ENCODE measurements at places on chromosomes 1 and 21.
A peak's percentile ranks its signal among the peaks of the same experiment; 100 is the strongest.

DNA sequence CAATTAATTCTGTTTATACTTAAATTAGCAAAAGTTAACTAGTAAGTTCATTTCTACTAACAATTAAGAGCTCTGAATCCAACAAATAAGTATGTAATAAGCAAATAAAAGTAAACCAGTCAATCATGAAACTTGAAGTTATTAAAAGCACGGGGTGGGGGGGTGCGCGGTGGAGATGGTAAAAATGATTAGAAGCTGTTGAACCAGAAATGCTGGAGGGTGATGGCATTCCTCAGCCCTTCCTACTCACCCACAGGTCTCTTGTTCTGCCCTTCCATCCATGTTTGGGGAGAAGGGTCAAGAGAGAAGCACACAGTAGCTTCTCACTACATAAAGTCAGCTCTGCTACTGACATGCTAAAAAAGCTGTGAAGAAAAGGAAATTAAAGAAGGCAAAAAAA is 63.5 kb downstream of the AKT3 start:
- DNase-seq, result no peak

GRCh38 chr1:204880906-204881305 is 10.2 kb downstream of the NFASC start:
- no peak for DNase-seq

GRCh38 chr1:9289090-9289534 is 3.6 kb upstream of the SPSB1 start:
- peak; percentile 80 for DNase-seq

DNA sequence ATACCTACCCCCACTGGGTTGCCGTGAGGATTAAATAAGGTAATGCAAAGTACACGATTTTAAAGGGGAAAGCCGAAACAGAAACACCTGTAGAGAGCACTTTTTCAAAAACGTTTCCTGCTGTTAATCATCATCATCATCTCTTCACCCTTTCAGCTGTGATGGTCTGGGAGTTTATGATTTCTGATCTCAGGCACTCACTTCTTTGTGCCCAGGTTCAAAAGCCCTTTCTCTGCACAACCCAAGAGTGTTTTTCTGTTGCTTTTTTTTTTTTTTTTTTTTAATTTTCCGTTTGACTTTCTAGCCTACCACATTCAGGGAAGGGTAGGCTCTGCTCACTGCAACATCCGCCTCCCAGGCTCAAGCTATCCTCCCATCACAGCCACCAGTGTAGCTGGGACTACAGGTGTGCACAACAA is 936 bp upstream of the UBXN11 start:
- DNase-seq, result no peak

- DNase-seq, result no peak
These were observed 176.4 kb downstream of the DHRS3 start for GRCh38 chr1:12441414-12442105.

DNA sequence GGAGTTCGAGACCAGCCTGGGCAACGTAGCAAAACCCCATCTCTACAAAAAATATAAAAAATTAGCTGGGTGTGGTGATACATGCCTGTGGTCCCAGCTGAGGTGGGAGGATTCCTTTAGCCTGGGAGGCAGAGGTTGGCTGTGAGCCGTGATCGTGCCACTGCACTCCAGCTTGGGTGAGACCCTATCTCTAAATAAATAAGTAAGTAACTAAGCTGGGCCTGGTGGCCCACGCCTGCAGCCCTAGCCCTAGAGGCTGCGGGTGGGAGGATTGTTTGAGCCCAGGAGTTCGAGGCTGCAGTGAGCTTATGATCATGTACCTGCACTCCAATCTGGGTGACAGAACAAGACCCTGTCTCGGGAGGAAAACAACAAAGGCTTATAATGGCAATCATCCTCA is 4.6 kb downstream of the CLIC4 start:
- DNase-seq, result no peak

DNA sequence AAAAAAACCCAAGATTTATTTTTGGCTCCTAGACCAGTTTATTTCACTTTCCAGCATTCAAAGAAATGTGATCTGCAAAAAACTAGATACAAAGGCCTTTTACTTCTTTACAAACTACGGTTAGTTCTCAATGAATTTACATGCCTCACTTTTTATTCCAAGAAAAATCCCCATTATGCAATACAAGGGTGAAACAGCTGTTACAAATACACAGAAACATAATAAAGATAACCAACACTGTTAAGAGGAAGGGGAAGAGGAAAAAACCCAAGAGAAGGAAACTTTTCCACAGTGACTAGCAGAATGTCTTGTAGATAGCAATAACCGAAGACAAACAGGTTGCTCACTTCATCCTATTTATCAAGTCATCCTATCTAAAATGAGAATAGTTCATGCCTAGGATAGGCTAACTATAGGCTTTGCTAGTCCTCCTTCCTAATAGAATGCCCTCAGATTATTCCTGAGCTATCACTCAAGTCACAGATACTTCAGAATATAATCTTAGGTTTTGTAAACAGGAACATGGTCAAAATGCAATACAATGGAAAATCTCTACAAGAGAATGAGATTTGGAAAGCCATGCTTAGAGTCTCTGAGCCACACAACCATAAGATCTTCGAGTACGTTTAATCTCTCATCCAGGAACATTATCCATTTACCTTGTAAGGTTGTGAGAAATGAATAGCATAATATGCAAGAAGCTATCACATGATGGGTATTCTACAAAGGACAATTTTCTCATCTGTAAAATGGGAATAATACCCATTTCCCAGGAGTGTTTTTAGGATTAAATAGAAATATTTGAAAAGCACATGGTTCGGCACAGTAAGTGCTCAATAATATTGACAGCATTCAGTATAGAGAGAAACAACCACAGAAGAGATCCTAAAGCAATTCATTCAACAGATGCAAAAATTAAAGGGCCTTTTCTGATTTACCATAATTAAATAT is 5.4 kb downstream of the PNRC2 start:
- peak; percentile 57 for DNase-seq

GRCh38 chr1:205811660-205812059 is 1.3 kb downstream of the SLC41A1 start:
- no peak for DNase-seq

DNA sequence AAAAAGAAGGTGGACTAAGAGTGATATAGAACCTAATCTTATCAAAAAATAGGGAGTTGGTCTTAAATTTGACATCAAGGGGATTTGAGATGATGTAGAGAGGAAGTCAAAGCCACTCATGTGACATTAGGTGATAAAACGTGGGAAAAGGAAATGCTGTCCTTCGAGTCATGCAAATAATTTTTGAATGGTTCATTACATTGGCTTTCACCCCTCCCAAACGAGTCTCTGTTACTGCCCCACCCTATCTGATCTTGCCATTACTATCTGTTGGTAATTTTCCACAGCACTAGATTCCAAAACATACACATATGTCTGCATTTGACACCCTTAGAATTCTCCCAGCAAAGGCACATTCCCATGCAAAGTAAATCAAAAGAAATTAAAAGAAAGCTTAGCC is 531.1 kb upstream of the ADAMTS5 start:
- no peak for DNase-seq

GRCh38 chr1:182764029-182764727 is 25.4 kb upstream of the NPL start:
- no peak for DNase-seq

GRCh38 chr1:179016706-179017382 is 8.8 kb upstream of the FAM20B start:
- peak; percentile 90 for DNase-seq

- no peak for DNase-seq
These were observed 4.9 kb upstream of the AKR1A1 start for GRCh38 chr1:45545553-45546310.

GRCh38 chr1:164265232-164265631 is 293.8 kb upstream of the PBX1 start:
- no peak for DNase-seq

DNA sequence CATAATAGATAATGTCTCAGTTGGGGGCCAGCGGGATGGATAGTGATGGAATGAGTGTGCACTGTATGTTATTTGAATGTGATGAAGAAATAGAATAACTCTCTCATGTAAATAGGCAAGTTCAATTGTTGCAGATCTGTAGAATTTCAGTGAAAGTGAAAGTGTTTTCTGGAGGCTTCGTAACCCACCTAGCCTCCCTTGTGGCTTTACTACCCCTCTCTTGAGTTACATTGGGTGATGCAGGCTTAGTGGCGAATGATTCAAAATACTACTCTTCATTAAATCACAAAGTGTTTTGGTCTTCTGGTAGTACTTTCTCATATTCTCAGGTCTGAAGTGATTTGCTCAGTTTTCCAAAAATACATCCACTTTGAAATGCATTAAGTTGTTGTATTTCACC is 411.9 kb downstream of the ZP4 start:
- DNase-seq, result no peak

DNA sequence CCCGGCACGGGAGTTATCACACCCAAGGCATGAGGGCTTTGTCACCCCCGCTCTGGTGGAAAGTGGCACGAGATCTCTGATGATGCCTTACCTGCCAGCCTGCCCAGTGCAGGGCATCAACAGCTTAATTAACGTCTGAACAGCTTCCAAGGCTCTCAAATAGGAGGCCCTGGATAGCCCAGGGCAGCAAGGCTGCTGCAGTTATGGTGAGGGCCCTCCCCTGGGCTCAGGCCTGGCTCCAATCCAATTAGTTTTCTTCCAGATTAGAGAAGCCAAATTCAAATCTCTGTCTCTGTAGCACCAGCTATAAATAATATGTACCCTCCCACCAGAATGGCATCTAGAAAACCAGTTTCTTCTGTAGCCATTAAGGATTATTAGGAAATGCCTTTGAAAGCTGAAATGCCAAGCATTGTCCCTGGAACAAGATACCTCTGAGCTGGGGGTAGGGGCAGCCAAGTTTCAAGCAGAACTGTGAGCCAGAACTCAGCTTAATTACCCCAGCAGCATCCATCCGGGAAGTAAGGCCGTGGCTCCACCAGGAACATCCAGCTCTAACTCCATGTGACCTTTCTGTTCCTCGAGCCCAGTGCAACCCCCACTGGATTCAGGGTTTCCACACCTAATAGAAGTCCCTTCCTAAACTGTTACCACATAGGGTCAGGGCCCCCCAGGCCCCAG is 12.5 kb downstream of the QSOX1 start:
- peak; percentile 19 for DNase-seq

DNA sequence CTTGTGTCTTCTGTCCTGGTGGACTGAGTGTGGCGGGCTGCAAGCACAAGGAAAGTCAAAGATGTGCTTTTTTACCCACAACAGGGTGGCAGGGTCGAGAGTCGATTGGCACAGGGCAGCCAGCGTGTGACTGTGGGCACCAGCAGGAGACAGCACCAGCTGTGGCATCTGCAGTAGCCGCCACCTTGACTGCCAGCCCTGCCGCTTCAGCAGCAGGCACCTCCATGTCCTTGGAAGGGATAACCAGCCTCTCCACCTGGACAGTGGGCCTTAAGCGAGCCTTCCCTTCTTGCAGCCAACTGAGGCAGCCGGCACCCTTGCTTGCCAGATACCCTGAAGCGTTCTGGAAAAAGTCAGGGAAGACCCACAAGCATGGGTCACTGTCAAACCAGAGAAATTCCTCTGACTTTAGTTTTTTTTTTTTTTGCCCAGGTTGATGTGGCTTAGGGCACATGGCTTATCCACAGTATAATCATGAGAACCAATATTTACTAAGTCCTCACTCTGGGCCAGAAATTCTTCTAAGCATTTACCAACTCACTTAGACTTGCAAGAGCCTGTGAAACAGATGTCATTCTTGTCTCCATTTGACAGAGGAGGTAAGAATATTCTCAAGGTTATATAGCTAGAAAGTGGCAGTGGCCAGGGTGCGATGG is 30.1 kb upstream of the PTGFRN start:
- no peak for DNase-seq

- DNase-seq, result no peak
These were observed 25.2 kb downstream of the CHD1L start for GRCh38 chr1:147267711-147268110.

- peak; percentile 60 for DNase-seq
These were observed 283.1 kb downstream of the GRIK1 start for GRCh38 chr21:29656504-29657239.

- DNase-seq, result peak; percentile 14
These were observed 42.9 kb downstream of the PTBP2 start for GRCh38 chr1:96764469-96764868.

DNA sequence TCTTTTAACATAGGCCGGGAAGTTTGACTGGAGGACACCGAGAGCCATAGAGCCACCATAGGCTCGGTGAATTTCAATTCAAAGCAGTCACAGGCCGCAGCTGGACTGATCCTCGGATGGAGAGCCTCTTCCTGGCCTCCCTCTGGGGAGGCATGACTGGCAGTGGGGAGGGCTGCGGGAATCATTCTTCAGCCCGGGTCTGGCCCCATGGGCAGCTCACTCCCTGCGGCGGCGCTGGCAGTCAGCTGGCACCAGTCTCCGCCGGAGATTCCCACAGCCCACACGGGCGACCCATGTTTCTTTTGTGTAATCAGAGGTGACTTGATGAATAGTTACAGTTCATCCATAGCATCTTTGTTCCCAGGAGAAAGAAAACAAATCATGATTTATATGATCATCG is 10.6 kb downstream of the ESPN start:
- no peak for DNase-seq

- DNase-seq, result no peak
These were observed 141.6 kb upstream of the PALMD start for GRCh38 chr1:99504287-99504686.

DNA sequence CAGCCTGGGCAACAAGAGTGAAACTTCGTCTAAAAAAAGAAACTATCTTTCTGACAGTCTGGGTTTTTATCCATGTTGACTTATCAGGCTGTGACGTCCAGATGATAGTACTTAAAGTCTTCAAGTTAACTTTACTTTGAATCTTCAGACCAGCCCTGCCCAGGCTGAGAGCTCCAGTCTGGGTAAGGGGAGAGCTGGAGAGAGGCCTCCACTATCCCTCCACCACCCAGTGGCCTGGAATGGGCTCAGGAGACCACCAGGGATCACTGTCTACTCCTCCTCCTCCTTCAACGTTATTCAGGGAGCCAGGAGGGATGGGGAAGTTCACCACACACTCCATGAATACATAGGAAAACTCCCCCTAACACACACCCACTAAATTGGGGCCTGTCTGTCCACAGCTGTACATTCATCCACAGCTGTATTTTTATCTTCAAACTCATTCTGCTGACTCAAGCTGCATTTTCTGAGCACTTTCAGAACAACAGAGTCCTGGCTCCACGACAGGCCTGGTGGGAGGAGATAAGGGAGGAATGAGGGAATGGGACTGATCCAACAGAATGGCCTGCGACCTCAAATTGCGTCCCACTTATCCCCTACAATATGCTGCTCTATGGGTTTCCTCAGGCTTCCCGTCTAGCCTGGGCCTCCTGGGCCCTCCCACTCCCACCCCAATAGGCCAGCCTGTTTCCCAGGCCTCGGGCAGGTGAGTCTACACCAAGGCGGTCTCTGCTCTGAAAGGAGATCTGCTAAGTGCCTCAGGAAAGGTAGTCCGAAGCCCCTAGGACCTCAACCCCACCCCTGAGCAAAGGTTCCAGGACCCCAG is 1.8 kb downstream of the SLC45A3 start:
- DNase-seq, result peak; percentile 58

GRCh38 chr21:14942801-14943490 is 121.9 kb downstream of the NRIP1 start:
- DNase-seq, result peak; percentile 89

DNA sequence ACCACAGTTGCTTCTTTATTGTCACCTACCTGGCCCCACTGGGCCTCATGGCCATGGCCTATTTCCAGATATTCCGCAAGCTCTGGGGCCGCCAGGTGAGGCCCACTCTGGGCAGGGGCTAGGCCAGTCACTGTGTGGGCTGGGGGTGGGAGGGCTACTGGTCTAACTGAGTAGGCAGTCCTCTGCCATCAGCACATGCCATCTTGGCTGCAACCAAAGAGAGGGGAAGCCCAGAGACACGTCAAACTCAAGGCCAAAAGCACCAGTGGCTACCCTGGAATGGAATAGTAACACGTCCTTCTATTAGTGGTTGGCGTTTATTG is 4.0 kb downstream of the HCRTR1 start:
- DNase-seq, result no peak

All from choroid plexus epithelial cell (primary cell).